ENCODE measurements at places on chromosomes 11 and 22.

DNA sequence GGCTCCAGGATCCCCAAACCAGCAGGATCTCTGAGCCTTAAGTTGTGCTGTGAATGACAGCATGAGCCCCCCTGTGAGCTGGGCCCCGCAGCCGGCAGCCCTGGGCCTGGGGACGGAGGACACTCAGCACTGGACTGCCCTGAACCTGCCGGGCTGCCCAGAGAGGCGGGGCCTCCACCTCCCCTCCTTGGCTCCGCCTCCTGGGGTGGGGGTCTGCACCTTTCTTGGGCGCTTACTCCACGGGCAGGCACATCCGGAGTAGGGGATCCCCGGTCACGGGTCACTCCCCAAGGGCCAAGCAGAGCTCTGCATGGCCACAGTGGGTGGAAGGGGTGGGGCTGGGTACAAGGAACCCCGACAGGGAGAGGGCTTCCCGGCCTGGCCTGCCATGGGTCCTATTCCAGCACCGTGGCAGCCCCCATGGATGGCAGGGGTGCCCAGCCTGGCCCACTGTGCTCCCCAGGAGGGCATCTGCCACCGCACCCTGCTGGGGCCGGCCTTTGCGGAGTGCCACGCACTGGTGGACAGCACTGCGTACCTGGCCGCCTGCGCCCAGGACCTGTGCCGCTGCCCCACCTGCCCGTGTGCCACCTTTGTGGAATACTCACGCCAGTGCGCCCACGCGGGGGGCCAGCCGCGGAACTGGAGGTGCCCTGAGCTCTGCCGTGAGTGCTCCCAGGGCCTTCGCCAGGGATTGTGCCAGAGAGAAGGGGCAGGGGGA, 5.4 kb downstream of the MUC5B start:
- no peak for DNase-seq

DNA sequence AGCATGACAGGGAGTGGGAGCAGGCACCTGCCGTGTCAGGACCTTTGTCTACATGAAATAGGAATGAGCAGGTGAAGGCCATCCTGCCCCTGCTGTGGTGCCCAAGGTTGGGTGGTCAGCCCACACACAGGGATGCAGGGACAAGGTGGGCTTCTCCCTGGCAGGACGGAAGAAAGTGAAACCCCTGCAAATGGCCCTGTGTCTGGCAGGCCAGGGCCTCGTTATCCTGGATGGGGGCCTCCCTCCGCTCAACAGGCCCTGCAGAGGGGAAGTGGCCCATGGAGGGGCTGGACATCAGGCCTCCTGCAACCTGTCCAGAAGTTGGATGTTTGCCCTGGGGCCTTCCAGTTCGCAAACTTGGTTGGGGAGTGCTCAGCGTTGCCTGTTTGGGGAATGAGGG, 14.9 kb downstream of the TOB2 start:
- no peak for DNase-seq

DNA sequence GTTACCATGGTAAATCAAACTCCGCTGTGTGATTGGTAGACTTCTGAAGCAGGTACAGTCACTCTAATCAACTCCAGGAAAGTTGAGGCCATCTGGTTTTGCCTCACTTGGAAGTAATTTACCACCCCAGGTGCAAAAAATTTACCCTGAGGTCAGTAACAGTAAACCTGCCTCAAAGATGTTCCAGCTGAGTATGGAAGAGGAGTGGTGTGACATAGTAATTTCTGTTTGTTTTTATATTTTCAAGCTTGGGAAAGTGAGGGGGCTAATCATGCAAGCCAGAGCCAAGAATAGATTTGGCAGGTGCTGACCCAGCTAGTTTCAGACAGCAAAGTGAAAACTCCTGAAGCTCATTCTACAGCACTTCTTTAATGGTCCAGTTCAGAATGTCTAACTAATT, 691.6 kb downstream of the NTM start:
- DNase-seq: no peak

DNA sequence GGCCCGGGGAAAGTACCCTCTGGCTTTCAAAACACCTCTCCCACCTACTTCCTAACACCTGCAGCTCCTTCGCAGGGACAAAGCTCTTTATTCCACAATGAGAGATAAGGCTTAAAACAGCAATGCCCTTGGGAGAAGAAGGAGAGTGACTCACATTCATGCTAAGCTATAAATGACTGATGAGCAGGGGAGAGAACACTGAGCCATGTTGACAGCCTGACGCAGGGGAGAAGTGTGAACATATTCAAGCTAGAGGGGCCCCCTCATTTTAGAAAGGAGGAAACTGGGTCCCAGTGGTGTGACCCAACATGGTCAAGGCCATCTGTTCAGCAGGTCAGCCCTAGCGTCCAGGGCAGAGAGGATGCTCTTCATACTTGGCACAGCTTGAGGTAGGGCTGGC, 171.8 kb downstream of the DSCAML1 start:
- DNase-seq: no peak

GRCh38 chr11:84022201-84022600, 736.0 kb upstream of the CCDC90B start:
- DNase-seq: no peak

GRCh38 chr11:35658020-35658948, 4.3 kb upstream of the TRIM44 start:
- no peak for DNase-seq

DNA sequence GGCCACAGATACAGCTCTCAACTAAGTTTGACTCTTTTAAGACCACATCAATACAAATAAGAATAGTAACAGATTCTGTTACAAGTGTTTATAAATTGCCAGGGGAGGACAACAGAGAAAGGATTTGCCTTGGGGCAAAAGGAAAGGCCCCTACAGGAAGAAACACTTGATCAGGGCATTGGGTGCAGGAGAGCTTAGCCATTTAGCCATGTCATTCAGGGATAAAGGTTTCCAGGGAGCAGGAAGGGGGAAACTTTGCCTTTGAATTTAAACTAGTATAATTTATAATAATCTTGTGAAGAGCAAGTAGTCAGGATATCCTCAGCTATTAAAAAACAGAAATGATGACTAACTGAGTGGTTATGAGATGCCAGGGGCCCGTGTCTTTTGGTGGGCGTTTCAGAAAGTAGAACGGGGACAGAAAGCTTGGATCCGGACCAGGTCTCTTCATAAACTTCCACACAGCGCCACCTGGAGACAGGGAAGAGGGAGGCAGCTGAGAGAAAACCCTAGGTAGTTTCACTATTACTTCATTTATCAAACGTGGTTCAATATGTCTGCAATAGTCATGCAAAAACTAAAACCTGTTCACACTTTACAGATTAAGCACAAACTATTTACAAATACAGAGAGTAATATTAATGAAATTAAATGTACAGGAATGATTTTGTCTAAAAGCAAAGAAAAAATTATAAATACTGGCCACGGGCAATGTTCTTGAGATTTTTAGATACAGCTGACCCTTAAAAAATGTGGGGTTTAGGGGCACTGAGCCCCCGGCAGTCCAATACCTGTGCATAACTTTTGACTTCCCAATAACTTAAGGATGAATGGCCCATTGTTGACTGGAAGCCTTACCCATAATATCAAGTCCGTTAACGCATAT, 11.0 kb upstream of the SLC5A4 start:
- DNase-seq: peak; percentile 64

All from NCI-H1694 treated with DMSO at 0.1 percent for 48 hours (cell line).